ENCODE measurements at places on chromosomes 5 and 9.

- no peak for DNase-seq
Observed at GRCh38 chr5:50580506-50580905, 85.9 kb upstream of the PARP8 start.

- no peak for DNase-seq
Observed at GRCh38 chr5:108753331-108753730, 5.6 kb downstream of the FER start.

GRCh38 chr5:44774279-44774880 is 34.4 kb upstream of the MRPS30 start:
- DNase-seq, result no peak

- DNase-seq, result no peak
Observed at GRCh38 chr5:42974536-42974935, 65.6 kb downstream of the ANXA2R start.

- DNase-seq, result no peak
Observed at GRCh38 chr9:127262602-127263001, 2.0 kb upstream of the GARNL3 start.

- no peak for DNase-seq
Observed at GRCh38 chr5:52989025-52989780, at the start of gene ITGA2. TSS of gene ITGA2 (plus strand) at chr5:52989352. CDS start at chr5:52989469, 117 bp downstream.

DNA sequence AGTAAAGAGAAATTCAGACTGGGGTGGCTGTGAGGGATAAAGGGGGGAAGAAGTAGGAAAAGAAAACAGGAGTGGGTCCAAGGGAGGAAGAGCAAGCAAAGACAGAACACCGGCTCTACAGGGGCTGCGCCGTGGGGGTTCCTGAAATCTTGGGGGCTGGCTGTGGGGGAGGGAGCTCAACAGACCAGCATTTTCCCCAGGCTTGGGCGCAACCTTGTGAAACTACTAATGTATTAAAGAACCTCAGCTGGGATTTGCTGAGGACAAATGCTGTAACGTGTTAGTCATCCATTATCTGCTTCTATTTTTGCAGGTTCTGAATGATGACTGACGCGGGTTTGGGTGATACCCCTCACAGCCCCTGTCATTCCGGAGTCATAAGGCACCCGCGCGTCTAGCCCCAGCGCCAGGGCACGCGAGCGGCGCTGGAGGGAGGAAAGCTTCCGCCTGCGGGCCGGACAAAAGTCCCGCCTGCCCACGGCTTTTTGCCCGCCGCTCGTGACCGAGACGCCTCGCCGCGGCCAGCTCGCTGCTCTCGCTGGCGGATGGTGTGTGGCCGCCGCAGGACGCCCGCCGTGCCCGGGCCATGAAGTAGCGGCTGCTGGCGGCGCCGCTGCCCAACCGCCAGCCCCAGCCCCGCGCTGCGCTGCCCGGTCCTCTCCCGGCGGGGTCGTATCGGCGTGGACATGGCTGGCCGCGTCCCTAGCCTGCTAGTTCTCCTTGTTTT is 110.6 kb downstream of the PAM start:
- no peak for DNase-seq

DNA sequence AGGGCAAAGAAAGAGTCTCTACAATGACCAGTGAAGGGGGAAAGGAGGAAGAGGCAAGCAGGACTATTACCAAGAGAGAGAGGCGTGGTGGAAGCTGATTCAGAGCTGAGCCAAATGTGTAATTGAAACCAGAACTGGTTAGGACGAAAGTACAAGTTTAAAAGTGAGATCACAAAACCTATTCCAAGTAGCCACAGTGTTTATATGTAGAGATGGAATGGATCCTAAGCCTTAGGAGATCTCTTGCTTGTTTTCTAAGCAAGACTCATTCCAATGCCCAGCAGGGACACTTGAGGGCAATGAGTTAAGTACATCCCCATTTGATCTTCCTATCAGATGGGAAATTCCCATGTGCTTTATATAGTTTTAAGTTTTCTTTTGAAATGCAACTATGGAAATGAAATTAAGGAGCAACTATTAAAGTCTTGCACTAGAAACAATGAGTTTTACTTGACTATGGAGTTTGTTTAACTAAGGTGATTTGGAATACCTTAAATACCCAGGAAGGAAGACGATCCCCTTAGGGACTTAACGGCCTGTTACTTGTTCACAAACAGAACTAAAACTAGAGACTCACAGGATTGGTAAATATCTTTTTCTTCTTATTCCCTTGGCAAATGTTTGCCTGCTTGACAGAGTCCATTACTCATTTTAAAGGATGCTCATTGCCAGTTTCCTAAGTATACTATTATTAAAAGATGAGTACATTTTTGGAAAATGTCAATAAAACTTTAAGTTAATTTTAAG is 51.1 kb upstream of the SNX2 start:
- DNase-seq, result no peak
